ENCODE measurements at places on chromosomes 4 and X.

- DNase-seq: no peak
These were observed 7.3 kb downstream of the FOXP3 start for GRCh38 chrX:49257074-49257790.

DNA sequence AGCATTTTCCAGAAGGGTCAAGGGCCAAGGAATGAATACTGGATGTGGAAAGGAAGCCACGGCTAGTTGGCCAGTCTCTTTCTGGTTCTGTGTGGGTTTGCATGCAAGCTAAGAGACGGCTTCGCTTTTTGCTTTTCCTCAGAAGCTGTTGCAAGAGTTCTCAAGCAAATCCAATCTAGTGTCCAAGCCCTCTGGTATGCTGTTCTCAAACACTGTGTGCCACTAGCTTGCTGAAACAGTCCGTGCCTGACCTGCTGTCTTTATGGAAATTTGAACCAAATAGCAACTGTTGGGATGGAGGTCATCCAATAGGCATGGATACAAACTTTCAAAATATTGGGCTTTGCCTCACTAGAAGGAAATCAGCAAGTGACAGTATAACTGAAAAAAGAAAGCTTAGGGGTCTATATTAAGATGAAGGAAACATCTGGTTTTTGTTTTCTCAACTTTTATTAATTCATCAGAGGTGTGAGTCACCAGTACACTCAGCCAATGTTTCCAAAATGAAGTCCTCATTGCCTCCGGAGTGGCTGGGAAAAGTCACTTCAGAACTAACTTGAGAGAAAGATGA, 70.5 kb downstream of the SLC9A6 start:
- DNase-seq: no peak

DNA sequence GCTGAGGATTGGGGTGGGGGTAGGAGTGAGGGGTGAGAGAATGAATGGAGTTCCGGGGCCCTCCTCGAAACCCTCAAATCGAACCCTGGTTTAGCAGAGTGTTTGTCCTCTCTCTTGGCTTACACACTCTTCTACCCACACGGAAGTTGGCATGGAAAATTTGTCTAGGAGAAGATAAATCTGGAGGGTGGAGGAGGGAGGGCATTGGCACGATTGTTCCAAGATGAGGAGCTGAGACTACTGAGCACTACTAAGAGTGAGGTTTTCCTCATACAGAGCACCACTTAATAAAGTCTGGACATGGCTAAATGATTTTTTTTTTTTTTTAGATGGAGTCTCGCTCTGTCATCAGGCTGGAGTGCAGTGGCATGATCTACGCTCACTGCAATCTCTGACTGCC, 33.4 kb downstream of the AKAP4 start:
- no peak for DNase-seq

DNA sequence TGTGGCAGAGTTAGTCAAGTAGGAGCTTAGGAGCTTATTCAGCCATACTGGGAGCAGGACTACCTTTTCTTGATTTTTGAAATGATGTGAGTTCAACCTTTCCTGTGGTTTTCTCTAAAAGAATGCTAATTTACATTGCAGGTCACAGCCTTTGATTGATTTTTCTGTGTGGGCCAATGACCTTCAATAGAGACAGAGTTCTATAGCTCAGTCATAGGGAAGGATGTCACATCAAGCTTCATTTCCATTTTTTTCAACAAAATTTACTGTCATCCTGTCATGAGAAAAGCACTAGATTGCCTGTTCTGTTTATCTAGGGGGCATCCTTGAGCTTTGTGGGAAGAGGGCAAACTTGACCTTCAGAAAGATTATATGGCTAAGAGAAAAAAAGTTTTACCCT, 448.7 kb downstream of the MID1IP1 start:
- DNase-seq: no peak

- no peak for DNase-seq
These were observed 3.4 kb downstream of the SPATA4 start for GRCh38 chr4:176191974-176192373.

DNA sequence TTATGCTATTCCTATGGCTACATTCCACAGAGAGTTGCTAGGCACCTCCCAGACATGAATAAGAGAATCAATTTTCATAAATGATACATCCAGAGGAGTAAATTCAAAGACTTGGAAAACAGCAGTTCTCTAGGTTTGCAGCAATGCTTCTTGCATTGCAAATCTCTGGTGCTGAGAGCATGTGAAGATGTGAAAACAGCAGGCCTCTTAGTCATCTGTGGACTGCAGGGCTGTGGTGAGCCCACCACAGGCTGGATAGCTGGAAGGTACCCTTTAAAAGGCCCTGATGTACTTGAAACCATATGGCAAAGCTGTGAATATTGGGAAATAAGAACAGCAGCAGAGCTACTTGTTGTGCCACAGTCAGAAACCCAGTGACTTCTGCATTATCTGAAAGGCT, 2135.9 kb downstream of the ARAP2 start:
- no peak for DNase-seq

DNA sequence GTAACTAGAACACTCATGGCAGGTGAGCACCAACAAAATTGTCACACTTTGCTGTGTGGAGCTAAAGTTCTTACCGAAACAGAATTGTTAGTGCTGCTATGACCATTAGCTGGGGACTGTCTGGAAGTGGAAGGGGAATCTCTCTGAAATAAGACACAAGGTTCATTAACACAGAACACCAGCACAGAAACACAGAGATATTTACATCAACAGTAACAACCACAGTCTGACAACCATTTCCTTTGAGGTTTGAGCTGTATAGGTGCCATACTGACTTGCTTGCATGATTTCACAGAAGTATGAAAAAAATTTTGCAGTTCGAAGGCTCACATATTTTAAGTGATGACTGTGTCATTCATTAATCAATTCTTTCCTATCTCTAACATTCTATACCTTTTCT, 109.8 kb downstream of the NYX start:
- no peak for DNase-seq

- DNase-seq: no peak
These were observed 293.1 kb downstream of the CAMK2D start for GRCh38 chr4:113468165-113469022.

Data from GM19239 (cell line).